ENCODE measurements at places on chromosomes 16 and 17. TPM values are rescaled to one million over a fixed set of nuclear protein-coding genes. Genes with fewer than 3 reads are reported as not detected.

- DNase-seq, result no peak
Observed at GRCh38 chr16:86181526-86181925, 282.6 kb downstream of the IRF8 start.

GRCh38 chr16:87238361-87238715 is 78.9 kb downstream of the C16orf95 start:
- no peak for DNase-seq

KRT40 gene
- not detected for total RNA-seq

SOX9 gene
- not detected for total RNA-seq

All from activated T-helper 2 cell treated with anti-CD3 and anti-CD28 coated beads, Interferon-gamma antibody, Interleukin-2, Interleukin-4, amounts not matched to agents 10 μg/mL and 5 μg/mL and 100 μg/mL, durations not matched to agents 14 hours and 24 hours and 36 hours (primary cell).